CD14-positive monocyte (primary cell): ENCODE measurements at places on chromosomes 12 and 14.

DNA sequence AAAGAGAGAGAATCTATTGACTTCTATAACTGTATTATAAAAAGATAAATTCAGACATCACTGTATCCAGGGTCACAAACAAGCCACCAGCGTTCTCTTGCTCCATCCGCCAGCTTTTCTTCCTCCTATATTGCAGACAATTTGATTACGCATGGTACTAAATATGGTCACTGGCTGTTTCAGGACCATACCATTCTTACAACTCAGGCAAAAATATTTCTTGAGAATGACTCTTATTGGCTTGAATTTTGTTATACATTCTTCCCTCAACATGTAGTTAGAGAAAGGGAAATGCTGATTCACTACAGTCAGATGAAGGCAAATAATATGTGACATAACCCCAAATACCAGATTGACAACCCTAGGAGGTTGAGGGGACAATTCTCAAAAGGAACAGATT is 101.3 kb downstream of the SLC6A15 start:
- DNase-seq, result no peak

DNA sequence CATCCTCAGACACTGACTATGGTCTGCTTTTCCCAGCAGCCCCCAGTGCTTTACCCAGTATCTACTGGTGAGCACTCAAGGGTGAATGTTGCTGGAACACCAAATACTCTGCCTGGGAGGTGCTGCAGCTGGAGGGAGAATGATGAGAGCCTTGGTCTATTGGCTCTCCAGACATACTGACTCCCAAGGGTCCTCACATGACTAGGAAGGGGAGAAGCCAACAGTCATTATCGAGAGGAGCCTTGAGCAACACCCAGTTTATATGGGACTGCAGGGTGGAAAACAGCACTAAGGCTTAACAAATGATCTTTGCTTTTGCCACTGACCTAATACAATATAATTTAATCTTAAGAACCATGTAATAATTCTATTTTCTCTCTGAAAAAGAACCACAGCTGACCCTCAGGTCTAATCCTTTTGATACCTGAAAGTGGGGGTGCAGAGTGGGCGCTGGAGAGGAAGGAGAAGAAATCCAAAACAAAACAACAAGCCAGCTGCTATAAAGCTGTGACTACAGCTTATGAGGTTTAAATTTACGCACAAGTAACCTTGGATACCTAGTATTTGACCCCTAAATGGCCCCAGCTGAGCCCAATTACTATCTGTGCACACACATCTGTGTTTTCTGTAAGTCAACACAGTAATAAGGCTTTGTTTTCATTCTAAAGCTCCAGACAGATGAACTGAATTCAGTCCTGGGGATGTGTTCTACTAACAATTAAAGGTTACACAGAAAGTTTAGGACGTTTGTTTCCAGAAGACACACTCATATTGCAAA is 107.8 kb upstream of the GRIP1 start:
- DNase-seq, result no peak

DNA sequence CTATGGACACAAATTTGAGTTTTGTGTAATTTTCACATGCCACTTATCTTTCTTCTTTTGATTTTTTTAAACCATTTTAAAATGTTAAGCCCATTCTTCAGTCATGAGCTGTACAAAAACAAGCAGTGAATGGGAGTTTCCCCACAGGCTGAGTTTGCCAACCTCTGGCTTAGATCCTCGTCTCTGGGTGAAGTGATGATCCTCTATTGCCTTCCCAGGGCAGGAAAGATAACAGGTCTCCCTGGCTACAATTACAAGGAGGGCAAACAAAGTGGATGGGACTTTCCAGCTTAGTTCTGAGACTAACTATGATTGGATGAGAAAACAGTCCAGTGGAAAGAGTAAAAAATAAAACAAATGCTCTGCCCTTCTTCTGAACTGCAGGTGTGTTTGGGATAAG is 203.7 kb downstream of the SPTSSA start:
- no peak for DNase-seq

GRCh38 chr14:74543771-74544438 is 50.3 kb downstream of the ISCA2 start:
- no peak for DNase-seq

DNA sequence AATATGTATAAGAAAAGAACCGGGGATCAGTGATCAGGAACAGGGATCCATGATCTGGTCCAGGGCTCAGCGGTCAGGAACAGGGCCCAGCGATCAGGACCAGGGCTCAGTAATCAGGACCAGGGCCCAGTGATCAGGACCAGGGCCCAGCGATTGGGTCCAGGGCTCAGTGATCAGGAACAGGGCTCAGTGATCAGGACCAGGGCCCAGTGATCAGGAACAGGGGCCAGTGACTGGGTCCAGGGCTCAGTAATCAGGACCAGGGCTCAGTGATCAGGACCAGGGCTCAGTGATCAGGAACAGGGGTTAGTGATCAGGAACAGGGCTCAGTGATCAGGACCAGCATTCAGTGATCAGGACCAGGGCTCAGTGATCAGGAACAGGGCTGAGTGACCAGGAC is 56.3 kb downstream of the TMEM121 start:
- peak; percentile 0 for DNase-seq

GRCh38 chr12:2559931-2560330 is 234.8 kb upstream of the FKBP4 start:
- no peak for DNase-seq

- no peak for DNase-seq
Measured at GRCh38 chr12:55922126-55922525, 5.6 kb downstream of the PYM1 start.
